ENCODE measurements at places on chromosomes 2 and 18.

DNA sequence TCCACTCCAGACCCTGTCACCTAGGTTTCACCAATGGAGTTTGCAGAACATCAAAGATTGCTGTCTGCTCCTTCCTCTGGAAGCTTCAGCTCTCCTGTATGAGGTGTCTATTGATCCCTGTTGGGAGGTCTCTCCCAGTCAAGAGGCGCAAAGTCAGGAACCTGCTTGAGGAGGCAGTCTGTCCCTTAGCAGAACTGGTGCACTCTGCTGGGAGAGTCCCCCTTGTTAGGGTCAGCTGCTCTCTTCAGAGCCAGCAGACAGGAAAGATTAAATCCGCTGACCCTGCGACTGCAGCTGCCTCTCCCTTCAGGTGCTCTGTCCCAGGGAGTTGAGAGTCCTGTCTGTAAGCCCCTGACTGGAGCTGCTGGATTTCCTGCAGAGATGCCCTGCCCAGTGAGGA, 195.7 kb downstream of the PPP1R1C start:
- DNase-seq, result no peak

DNA sequence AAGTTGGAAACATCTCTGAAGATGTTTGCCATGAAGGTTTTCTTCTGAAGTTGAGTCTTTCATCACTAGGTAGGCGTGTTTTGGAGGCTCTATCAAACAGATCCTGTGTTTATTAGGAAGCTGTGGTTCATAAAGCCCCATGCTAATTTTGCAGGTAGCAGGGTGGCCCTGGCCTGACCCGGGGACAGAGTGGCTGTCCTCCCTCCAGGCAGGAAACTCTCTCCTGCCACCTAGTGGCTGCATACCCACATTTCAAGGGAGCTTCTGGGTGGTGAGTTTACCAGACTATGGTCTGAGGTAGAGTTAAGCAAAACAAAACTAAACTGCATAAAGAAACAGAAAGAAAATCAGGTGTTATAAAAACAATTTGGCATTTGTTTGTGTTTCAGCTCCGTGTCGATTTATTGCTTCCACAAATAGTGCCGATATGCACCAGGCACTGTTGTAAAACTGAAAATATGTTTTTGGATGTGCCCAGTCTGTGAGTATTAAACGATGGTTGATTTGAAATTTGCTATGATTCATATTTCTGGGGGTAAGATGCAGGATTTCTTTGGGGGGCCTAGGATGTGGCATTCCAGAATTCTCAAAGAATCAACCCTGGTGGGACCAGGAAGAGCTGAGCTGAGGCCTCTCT, 26.0 kb upstream of the IL37 start:
- DNase-seq, result no peak

- no peak for DNase-seq
Observed at GRCh38 chr2:26487192-26487591, 9.3 kb upstream of the OTOF start.

DNA sequence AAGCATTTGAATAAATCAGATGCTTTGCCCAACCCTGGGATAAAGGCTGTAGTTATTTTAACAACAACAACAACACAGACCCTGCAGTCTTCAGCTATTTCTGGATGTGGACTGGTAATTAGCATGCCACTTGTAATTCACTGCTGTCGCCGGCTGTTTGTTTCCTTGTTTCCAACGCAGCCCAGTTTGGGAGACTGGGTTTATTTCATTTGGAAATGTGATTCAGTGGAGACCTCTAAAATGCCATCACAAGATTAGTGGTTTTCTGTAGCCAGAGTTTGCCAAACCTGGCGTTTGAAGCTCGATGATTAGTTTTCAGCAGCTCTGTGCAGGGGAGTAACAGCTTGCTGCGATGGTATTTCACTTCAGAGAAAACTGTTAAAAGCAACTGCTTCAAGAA, 83.5 kb downstream of the LDLRAD4 start:
- no peak for DNase-seq

- no peak for DNase-seq
Observed at GRCh38 chr2:69989009-69989408, 27.6 kb upstream of the ASPRV1 start.

GRCh38 chr2:235255693-235256092, 238.2 kb upstream of the AGAP1 start:
- DNase-seq, result no peak

GRCh38 chr2:19797871-19798270, 103.9 kb downstream of the TTC32 start:
- DNase-seq, result no peak

GRCh38 chr2:95061119-95061512, 35.6 kb downstream of the MAL start:
- no peak for DNase-seq

GRCh38 chr2:3423492-3424170, 44.1 kb downstream of the TRAPPC12 start:
- DNase-seq, result peak; percentile 44

DNA sequence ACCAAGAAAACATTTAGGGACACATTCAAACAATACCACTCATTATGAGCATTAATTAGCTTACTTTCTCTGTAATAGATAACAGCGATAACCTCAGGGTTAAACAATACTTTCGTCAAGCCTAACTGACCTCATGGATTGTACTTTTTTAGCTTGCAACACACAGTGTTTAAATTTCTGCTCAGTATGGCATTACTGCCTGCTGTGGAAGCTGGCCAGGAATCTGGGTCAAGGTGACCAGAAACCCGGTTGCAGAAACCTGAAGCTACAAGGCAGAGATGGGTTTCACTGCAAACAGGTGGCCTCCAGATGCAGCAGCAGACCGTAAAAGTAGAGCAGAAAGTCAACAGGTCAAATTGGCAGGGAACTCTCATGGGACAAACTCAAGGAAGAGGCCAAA, 123.8 kb upstream of the FHL2 start:
- no peak for DNase-seq

DNA sequence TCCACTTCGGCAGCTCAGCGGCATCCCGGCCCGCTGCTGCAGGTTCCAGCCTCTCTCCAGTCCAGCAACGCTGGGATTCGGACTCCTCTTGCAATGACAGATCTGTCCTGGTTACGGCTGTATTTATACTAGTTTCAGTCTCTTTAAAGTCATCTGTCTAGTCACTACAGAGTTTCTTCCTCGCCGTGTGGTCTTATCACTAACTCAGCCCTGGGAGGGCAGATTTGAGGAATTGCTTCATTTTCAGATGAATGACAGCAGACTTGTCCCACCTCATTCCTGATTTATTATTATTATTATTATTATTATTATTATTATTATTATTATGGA, 2.2 kb downstream of the KLHL29 start:
- DNase-seq, result no peak

GRCh38 chr18:60664736-60665135, 292.2 kb upstream of the MC4R start:
- DNase-seq, result no peak

GRCh38 chr2:150675807-150676206, 188.3 kb upstream of the RND3 start:
- no peak for DNase-seq

- DNase-seq, result no peak
Observed at GRCh38 chr2:9665898-9666297, 35.1 kb upstream of the YWHAQ start.

Data from frontal cortex (tissue), 4 donors.